ENCODE measurements at places on chromosomes 5 and 9.

GRCh38 chr9:125985998-125986655 lies 239.0 kb downstream of the PBX3 start:
- no peak for DNase-seq

- DNase-seq, result no peak
These were observed 156.4 kb downstream of the EFNA5 start for GRCh38 chr5:107514305-107514704.

DNA sequence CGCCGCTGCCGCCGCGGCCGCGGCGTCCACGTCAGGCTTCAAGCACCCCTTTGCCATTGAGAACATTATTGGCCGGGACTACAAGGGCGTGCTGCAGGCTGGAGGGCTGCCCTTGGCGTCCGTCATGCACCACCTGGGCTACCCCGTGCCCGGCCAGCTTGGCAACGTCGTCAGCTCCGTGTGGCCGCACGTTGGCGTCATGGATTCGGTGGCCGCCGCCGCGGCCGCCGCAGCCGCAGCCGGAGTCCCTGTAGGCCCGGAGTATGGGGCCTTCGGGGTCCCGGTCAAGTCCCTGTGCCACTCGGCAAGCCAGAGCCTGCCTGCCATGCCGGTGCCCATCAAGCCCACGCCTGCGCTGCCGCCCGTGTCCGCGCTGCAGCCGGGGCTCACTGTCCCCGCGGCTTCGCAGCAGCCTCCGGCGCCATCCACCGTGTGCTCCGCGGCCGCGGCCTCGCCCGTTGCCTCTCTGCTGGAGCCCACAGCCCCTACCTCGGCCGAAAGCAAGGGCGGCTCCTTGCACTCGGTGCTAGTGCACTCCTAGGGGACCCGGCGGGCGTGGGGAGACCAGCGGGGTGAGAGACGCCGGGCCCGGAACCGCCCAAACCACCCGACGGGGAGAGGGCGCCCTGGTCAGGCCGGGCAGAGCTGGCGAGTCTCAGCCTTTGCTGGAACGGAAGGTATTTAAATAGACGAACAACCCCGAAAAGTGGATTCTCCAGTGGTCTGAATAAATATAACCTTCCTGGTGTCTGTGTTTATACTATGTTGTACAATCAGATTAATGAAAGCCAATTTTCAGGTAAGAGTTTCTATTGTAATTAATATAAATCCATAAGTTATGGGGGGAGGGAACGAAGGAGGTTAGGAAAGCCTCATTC lies 1.2 kb downstream of the FOXB2 start:
- no peak for DNase-seq

DNA sequence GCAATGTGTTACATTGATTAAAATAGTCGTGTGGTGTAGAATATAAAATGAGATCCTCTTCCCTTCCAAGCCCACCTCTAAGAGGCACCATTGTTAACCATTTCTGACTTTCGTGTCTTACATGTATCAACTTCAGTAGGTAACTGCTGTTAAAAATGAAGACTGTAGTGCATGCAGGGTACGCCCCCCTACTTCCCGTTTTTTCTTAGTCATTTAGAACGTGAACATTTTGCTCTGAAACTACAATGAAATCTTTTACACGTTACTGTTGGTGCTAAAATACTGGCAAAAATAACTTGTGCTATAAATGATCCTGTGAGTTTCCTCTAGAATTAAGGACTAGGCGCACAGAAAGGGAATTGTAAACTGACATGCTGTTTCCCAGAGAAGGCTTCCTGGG lies 41.5 kb downstream of the WNK2 start:
- no peak for DNase-seq

- no peak for DNase-seq
These were observed 116.2 kb upstream of the RAPGEF1 start for GRCh38 chr9:131856105-131856504.

DNA sequence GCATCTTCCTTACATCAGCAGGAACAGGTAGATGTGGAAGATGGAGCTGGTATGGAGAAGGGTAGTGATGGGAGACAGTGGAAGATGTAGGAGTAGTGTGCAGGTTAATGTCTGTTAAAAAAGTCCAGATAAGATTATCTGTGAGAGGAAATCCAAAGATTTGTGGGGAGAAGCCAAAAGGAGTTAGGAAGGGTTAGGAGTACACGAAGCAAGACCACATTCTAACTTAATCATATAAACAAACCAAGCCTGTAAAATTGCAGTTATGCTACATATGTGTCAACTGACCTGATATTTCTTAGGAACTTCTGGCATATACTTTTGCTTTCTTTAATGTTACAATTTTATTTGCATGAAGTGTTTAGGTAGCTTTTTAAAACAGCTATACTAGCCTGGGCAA lies 142.1 kb upstream of the DMRT1 start:
- DNase-seq, result no peak

DNA sequence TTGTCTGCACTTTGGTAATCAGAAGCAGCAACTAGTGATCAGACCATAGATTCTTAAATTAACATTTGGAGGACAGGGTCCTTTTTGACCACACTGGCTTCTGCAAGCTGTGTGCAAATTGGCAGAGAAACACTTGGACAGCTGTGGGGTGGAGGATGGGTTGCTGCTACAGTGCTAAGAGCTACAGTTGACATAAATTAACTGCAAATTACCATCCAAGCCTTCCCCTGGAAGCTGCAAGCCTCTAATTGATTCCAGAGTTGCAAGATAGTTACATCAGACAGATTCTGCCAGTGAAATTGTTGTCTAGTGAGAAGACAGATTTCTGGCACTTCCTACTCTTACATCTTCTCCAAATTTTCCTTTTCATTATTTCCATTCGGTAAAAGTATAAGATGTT lies 517.7 kb downstream of the DIRAS2 start:
- peak; percentile 82 for DNase-seq
